ENCODE measurements at places on chromosomes 1 and 21.

DNA sequence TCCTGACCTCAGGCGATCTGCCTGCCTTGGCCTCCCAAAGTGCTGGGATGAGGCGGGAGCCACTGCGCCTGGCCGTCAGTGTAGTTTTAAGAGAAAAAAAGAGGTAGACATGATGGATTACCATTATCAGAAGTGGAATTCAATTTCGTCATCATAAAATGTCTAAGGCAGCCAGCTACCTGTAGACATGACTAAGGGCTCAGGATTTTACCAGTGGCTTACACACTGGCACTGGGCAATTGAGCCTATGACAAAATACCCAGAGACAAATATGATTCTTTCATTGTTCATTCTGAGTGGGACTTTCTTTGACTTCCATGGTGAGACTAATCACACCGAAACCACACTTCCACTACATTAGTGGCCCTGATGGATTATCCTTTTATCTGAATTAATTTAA, 181.5 kb downstream of the GABPA start:
- no peak for DNase-seq

GRCh38 chr1:30930631-30931173, 22.1 kb upstream of the SDC3 start:
- no peak for DNase-seq

GRCh38 chr1:155966750-155967149, 11.6 kb downstream of the ARHGEF2 start:
- no peak for DNase-seq

- no peak for DNase-seq
These were observed 404.0 kb upstream of the VAMP3 start for GRCh38 chr1:7366955-7367665.

GRCh38 chr1:37257646-37258045, 216.7 kb upstream of the ZC3H12A start:
- no peak for DNase-seq

DNA sequence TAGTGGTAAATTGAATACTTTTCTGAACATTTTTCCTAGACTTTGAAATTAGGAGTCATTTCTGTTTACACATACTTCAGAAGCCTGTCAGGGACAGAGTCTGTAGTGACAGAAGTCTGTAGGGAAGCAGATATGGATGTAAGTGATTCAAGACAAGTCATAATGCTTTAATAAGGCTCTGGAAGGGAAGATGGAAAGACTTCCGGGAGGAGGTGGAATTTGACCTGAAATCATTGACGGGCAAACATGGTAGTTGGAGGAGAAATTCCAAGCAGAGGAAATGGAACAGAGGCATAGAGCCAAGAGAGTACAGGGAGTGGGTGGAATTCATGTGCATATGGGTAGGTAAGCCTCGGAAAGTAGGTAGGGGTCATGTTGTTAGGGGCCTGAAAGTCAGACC, 22.5 kb downstream of the CAMTA1 start:
- no peak for DNase-seq

DNA sequence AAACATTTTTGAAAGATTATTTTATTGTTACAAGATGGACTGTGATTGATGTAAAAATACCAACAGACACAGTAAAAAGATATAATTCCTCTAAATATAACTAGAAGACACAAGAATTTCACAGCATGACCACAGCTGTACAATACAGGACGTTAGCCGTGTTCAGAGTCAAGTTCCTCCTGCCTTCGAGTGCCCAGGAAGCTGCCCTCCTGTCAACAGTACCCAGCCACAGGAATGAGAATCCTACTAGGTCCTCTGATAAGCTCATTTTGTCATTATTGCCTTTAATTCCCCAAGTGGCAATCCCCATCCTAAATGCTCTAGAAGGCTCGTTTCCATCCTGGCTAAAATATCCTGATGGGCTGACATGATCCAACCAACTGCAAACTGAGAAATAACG, 16.4 kb upstream of the CAPN2 start:
- DNase-seq: no peak

DNA sequence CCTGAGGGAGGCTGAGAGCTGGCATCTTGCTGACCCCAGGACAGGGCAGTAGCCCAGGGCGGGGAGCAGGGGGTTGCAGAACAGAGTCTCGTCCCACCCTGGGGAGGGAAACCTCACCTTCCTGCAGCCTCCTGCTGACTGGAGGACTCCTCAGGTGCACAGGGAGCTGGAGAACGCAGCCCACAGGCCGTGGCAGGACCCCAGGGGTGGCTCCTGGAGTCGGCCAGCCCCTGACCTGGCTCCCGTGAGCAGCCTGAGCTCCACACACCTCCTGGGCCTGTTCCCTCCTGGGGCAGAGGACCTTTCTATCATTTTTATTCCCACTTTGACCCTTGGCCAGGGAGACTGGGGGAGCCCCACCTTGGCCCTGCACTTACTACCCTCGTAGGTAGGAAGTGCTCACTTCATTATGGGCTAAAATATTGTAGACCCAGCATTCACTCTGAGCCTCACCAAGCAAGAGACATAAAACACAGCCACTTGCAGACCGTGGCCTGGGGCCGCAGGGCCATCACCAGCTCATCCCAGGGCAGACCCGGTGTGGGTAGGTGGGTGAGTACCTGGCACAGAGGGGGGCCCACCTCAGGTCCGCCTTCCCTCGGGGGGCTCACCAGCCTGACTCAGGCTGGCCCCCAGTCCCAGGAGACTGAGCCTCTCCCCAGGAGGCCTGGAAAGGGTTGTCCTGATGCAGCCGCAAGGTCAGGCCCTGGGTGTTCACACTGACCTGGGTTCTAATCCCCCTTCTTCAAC, 287.3 kb upstream of the VAMP3 start:
- DNase-seq: no peak

- no peak for DNase-seq
These were observed 14.4 kb downstream of the C1orf159 start for GRCh38 chr1:1101503-1101902.

DNA sequence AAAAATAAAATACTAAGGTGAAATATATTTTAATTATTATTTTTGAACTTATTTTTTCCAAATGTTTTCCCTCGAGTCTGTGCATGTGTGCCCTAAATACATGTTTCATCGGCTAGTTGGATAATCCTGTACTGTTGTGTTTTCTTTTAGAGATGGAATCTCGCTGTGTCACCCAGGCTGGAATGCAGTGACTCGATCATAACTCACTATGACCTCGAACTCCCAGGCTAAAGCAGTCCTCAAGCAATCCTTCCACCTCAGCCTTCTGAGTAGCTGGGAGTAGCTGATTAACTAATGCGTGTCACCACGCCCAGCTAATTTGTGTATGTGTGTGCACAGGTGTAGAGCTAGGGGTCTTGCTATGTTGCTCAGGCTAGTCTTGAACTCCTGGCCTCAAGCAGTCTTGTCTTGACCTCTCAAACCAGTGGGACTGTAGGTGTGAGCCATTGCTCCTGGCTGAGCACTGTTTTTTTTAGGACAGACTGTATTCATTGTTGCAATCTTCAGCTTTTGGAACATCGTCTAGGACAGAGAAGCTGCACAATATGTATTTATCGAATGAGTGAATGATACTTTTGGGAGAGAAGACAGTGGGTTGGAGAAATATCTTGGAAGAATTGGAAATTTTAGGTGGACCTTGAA, 4.8 kb upstream of the TMCO1 start:
- no peak for DNase-seq

GRCh38 chr1:54838565-54839180, 37.5 kb upstream of the TTC22 start:
- peak; percentile 32 for DNase-seq

DNA sequence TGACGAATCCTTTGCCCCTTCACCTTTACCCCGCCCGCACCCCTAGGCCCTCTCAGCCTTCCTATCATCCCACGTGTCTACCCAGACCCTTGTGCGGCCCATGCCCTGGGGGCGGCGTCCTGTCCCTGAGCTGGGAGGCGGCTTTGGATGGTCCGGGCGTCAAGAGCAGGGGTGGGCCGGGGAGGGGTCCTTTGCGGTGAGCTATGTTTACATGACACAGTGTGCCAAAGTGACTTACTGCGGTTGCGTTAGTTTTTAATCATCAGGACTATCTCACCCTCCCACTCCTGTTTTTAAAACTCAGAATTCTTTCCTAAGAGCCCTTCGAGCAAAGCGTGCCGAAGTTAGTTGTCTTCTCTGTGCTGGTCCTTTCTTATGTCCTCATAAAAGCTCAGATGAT, 144.6 kb downstream of the PGBD5 start:
- DNase-seq: no peak

- DNase-seq: no peak
These were observed 7.1 kb upstream of the CRYBG2 start for GRCh38 chr1:26360807-26361604.

GRCh38 chr1:108962681-108963051, 618 bp downstream of the CLCC1 start:
- peak; percentile 58 for DNase-seq

GRCh38 chr1:118271883-118272282, 86.9 kb upstream of the SPAG17 start:
- no peak for DNase-seq

DNA sequence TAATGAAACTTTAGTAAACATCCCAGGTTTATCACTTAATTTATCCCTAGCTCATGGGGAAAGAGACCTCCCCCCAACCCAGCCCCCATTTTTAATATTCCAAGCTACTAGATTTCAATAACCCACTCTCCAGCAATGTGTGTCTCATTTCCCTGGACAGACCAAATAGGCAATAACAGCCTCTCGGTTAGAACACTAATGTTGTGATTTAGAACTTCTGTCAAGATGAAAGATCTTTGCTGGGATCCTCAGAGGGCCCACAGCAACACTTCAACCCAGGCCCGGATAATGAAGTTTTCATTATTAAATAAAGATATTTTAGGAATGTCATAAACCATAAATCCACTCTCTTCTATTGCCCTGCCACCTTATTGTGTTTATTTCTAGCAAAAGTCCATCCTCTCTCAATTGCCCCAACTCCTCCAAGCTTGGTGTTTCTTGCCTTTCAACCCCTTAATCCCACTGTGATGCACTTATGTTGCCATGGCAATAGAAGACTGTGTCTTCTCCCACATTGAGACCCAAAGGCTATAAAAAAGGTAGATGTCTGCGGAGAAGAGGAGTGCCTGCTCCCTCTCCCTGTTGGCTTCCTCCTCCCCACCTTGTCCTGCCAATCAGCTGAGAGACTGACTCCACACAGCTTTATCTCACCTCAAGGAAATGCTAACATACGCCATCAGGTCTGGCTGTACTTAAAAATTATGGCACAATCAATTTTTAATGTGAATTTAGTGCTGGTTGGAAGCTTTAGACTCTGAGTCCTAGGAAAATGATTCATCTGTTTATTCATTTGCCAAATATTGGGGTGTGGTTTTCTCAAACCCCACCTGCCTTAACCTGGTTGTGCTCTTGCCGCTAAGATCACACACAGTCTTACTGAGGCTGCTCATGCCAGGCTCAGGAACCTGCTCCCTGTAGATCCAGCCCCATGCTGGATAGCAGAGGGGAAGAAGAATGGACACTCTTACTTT, 258.3 kb upstream of the CAMK1G start:
- DNase-seq: no peak

DNA sequence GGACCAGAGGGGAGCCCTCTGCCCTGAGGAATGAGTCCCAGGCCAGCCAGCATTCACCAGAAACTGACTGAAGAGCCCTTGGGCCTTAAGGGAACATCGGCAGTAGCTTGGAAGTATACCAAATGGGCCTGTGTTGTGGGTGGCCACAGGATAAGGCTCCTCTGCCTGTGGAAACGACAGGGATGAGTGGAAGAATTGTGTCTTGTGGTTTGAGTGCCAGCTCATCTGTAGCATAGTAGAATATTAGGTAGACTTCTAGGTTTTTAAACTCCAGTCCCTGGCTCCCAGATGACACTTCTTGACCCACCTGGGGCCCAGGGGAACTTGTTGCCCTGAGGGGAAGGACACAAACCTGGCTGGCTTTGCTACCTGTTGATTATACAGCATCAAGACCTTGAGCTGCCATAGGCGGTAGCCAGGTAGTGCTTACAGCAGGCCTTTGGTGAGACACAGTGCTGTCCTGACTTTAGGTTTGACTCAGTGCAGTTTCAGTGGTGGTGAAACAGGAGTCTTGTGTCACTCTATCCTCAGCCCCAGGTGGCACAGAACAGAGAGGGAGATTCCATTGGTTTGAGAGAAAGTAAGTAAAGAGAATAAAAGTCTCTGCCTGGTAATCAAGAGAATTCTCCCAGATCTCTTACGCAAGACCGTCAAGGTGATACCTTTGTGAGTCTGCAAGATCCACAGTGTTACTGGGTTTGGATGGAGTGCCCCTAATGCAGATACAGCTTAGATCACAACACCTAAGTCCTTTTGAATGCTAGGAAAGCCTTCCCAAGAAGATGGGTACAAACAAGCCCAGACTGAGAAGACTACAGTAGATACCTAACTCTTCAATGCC, 50.2 kb downstream of the RABGAP1L start:
- no peak for DNase-seq
